ENCODE measurements at places on chromosomes 12 and 14.
A peak's percentile ranks its signal among the peaks of the same experiment; 100 is the strongest.

- peak; percentile 6 for DNase-seq
Measured at GRCh38 chr12:41277100-41277945, 89.2 kb downstream of the PDZRN4 start.

DNA sequence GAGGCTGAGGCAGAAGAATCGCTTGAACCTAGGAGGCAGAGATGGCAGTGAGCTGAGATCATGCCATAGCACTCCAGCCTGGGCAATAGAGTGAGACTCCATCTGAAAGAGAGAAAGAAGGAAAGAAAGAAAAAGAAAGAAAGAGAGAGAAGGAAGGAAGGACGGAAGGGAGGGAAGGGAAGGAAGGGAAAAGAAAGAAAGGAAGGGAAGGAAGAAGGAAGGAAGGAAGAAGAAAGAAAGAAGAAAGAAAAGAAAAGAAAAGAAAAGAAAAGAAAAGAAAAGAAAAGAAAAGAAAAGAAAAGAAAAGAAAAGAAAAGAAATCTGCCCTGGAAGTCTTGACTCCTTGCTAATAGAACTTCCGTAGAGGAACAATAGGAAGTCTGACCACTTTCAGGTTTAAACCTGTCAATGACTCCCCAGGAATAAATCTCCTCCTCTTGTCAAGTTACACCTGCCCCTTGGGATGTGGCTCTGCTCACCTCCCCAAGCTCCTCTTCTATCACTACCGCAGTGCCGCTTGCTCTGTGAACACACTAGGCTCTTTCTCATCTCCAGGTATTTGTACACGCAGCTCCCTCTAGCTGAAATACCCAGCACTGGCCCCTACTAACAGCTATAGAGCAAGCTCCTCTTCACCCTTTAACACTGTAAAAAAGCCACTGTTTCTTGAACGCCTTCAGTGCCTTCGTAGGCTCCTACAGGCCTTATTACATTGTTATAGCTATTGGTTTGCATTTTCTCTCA, 773.1 kb upstream of the TBX3 start:
- no peak for DNase-seq

DNA sequence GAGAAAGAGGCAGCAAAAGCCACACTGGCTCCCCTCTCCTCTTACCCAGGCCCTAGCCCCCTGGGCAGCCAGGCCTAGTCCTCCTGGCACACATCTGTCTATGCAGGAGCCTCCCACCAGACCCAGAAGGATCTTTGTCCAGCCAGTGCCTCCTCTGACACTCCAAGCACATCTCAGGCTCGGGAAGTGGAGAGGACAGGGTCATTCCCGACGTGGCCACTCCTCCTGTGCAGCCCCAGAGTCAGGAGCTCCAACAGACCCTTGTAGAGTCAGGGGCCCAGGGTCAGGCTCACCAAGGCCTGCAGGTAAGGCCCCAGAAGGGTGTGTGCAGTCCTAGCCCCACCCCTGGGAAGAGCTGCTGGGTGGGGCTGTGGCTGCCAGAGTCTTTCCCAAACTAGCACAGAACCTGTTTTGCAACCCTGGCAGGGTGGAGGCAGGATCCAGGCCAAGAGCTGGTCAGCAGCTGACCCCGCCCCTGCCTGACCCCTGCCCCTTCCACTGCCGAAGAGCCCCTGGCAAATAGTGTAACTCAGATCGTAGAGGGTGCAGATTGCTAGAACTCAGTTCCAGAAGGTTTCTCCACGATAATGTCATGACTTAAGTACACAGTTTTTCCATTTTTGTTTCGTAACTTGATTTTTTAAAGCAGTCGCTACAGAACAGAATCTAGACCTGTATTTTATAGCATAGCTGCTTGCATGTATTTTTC, 26.6 kb upstream of the PNMA1 start:
- DNase-seq: peak; percentile 89

GRCh38 chr12:104410326-104410725, 46.4 kb upstream of the CHST11 start:
- DNase-seq: no peak

- no peak for DNase-seq
Measured at GRCh38 chr12:26425587-26426260, 230.4 kb downstream of the SSPN start.

- DNase-seq: peak; percentile 42
Measured at GRCh38 chr12:122880668-122881067, 15.3 kb downstream of the VPS37B start.

GRCh38 chr12:95626854-95627253, 75.6 kb upstream of the USP44 start:
- no peak for DNase-seq

- no peak for DNase-seq
Measured at GRCh38 chr12:86623267-86623666, 367.1 kb upstream of the MGAT4C start.

DNA sequence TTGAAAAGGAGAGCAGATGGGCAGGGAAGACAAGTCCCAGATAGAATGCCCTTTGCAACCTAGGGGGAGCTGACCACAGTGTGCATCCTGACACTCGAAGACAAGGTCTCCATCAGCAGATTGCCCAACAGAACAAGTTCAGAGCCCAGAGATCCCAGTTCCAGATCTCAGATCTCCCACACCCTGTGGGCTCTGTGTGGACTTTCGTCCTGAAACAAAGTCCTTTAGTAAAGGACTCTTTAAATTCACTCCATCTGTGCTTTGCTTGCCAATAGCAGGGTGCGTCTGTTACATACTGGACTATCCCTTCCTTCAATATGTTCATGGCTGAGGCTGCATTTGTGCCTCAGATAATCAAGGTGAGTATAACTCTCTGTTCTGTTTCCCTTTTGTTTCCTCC, 8.7 kb upstream of the C1RL start:
- no peak for DNase-seq

DNA sequence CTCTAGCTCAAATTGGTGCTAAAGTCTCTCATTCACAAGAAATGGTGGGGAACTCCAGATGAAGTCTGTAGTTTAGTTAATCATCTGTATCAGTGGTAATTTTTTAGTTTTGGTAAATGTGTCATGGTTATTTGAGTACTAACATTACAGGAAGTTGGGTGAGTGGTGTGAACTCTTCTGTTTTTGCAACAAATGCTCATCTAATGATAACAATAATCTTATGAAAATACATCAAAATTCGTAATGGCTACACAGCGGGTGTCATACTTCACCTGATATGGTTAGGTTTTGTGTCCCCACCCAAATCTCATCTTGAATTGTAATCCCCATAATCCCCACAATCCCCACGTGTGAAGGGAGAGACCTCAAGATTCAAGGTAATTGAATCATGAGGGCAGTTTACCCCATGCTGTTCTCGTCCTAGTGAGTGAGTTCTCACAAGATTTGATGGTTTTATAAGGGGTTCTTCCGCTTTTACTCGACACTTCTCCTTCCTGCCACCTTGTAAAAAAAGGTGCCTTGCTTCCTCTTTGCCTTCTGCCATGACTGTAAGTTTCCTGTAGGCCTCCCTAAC, 209.3 kb upstream of the FOXN3 start:
- no peak for DNase-seq

DNA sequence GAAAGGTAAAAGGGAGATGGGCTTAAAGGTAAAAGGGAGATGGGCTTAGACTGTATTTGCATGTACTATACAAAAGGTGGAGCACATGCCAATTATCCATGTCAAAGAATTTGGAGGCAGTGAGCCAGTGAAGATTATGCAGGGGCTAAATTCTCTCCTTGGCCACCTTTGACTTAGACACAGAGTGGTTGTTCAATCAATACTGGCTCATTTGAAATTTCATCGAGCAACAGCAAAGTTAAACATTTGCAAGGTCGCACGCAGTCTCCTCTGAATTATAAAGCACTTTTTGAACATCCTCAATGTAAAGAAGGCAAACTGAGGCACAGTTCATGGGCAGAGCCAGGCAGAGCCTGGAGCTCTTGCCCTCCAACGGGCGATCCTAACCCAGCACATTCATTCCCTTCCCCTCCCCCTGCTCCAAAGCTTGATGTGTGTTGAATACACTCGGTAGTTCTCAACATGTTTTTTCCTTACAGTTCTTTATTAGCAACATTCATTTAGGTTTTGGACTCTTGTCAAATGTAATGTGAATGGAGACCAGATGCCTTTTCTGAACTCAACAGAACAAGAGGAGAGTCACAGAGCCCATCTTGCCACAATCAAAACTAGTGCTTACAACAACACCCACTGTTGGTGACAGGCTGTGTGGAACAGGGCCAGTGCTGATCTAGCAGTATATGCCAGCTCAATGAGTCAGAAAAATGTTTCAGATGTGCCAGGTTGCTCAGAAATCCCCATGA, 169.7 kb upstream of the G2E3 start:
- no peak for DNase-seq

GRCh38 chr12:68851592-68852306, 43.8 kb downstream of the MDM2 start:
- no peak for DNase-seq

DNA sequence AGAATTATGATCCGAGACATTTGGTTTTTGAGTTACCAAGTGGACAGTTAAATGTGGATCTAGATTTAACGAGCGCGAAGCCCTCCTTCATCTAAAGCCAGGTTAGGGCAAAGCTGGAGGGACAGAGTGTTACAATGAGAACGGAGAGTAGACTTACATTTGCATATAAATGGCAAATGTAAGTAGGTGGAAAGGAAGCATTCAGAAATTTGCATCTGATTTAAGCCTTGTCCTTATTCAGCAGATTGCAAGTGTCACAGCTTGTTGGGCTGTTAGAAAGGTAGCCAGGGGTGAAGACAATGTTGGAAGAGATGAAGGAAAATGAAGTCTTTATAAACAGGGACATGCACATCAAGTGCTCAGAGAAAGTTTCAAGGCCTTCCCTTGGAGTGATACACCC, 806.2 kb downstream of the GALC start:
- DNase-seq: no peak

DNA sequence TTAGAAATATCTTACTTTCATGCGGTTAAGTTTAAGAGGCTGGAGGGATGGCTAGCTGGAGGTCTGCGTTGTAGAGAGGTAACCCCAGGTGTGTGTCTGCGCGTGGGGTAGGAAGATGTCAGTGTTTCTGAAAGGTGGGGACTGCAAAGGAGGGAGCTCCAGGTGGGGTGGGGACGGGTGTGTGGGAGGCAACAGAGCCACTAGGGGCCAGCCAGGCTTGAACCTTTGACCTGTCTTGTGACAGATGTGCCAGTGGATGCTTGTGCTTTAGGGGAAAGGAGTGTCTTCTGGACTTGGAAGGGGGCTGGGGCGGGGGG, 841 bp downstream of the GLI1 start:
- DNase-seq: no peak

- peak; percentile 19 for DNase-seq
Measured at GRCh38 chr12:33546004-33546403, 106.4 kb upstream of the SYT10 start.

GRCh38 chr12:34350092-34351041, 328.1 kb downstream of the ALG10 start:
- DNase-seq: no peak

GRCh38 chr12:318759-319515, 56.3 kb upstream of the SLC6A13 start:
- no peak for DNase-seq

GRCh38 chr12:111362687-111363475, 6.0 kb downstream of the PHETA1 start:
- DNase-seq: no peak

- DNase-seq: no peak
Measured at GRCh38 chr12:89523843-89524540, 604 bp downstream of the GALNT4 start.

- no peak for DNase-seq
Measured at GRCh38 chr12:6507102-6507998, 13.4 kb downstream of the NCAPD2 start.

DNA sequence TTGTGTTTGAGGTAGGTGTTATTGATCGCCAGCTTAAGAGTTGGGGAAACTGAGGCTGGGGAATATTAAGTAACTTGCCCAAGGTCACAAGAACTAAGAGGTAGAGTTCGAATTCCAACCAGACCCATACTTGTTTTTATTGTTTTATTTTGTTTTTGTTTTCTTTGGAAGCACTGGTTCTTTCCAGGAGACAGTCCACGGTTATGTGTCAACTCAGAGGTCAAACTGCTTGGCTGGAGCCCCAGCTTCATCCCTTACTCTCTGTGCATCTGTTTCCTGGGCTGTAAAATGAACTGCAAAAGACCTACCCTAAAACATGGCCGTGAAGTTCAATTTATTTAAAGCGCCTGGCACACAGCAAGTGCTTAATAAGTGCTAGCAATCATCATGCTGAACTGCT, 74.4 kb upstream of the MAP1LC3B2 start:
- no peak for DNase-seq

DNA sequence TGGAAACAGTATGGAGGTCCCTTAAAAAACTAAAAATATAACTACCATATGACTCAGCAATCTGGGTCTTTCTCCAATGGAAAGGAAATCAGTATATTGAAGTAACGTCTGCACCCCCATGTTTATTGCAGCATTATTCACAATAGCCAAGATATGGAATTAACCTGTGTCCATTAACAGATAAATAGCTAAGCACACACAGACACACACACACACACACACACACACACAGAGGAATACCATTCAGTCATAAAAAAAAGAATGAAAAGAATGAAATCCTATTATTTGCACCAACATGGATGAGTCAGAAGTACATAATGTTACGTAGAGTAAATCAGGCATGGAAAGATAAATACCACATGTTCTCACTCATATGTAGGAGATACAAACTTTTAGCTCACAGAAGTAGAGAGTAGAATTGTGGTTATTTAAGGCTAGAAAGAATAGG, 4.7 kb downstream of the KLRK1 start:
- DNase-seq: peak; percentile 55

- DNase-seq: peak; percentile 9
Measured at GRCh38 chr14:50335389-50335788, 23.3 kb downstream of the DMAC2L start.

- peak; percentile 36 for DNase-seq
Measured at GRCh38 chr12:64318605-64319004, 72.0 kb downstream of the C12orf56 start.

GRCh38 chr12:65510584-65511050, 232.1 kb downstream of the MSRB3 start:
- no peak for DNase-seq

- DNase-seq: no peak
Measured at GRCh38 chr14:77562681-77563080, 53.8 kb downstream of the SPTLC2 start.

DNA sequence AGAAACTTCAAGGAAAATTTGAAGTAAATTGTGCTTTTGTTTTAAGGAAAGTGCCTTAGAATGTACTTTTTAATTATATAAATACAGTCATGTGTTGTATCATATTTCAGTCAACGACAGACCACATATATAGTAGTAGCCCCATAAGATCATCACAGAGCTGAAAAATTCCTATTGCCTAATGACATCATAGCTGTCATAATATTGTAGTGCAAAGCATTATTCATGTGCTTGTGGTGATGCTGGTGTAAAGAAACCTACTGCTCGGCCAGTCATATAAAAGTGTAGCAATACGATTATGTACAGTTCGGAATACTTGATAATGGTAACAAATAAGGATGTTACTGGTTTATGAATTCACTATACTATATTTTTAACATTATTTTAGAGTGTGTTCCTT, 198.9 kb upstream of the SLC16A7 start:
- no peak for DNase-seq

All from trophoblast cell (in vitro differentiated cells and primary cell).